ENCODE measurements at places on chromosomes 3 and 15.

DNA sequence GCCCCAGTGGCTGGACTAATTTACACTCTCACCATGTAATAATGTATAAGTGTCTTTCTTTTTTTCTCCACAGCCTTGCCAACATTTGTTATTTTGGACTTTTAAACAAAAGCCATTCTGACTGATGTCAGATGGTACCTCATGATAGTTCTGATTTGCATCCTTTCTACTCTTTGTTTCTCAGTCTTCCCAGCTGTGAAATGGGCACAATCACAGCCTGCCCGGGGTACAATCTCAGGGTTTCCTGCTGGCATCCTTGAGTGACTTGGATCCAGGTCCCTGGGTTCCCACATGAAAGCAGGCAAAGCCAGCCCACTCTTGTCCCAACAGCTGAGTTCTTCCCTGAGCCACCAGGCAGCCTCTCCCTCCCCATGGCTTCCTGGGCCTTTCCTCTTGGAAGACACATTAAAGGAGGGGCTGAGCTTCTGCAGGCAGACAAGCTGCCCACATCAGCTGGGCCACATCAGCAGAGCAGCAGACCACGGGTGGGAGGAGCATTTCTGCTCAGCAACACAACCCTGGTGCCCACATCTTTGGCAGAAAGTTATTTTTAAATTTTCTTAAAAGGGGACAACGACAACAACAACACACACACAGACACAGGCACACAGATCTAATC, 82.0 kb downstream of the MYLK start:
- no peak for ATAC-seq

DNA sequence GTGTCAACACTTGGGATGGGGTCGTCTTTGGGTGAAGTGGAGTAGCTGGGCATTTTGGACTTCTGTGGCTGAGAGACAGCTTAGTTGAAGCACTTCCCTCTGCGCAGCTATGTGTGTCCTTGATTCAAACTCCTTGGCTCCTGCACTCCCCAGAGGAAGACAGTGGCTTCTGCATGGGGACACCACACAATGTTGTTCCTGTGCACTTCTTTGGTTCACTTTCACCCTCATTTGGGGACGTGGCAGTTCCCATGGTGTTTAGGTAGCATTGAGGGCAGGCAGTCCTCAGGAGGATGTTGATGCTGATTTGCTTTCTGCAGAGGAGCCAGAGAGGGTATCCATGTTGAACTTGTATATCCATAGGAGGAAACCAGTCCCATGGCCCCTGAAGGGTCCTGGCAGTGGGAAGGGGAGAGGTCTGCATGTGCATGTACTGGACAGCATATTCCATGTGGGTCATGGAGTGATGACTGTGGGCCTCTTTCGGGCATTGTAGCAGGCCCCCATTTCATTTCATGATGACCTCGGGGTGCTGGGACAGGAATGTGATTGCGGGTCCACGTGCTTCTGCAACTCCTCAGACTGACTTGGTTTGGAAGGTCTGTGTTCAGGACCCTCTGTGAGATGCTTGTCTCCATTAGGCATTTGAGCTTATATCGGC, 135.4 kb downstream of the SNRPN start:
- no peak for ATAC-seq

DNA sequence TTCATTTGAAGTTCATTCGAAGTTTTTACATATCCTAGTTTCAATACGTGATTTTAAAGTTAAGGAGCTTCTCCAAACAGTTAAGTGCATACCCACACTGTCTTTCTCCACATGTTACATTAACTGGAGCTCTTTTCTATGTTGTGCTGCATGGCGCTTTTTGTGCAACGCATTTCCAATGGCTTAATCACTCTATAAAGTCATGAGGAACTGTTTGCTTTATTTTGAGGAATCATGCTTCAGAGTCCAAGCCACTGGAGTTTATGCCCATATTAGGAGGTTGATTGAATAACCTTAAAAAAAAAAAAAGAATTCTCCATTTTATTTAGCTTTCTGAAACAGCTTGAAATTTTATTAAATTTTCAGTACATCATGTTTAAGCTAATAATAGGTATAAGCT, 109.4 kb upstream of the MBNL1 start:
- ATAC-seq = no peak

GRCh38 chr15:51883271-51883837, 53.9 kb downstream of the TMOD3 start:
- ATAC-seq = no peak

GRCh38 chr3:127182431-127182830, 10.5 kb upstream of the PRR23E start:
- peak; percentile 11 for ATAC-seq

DNA sequence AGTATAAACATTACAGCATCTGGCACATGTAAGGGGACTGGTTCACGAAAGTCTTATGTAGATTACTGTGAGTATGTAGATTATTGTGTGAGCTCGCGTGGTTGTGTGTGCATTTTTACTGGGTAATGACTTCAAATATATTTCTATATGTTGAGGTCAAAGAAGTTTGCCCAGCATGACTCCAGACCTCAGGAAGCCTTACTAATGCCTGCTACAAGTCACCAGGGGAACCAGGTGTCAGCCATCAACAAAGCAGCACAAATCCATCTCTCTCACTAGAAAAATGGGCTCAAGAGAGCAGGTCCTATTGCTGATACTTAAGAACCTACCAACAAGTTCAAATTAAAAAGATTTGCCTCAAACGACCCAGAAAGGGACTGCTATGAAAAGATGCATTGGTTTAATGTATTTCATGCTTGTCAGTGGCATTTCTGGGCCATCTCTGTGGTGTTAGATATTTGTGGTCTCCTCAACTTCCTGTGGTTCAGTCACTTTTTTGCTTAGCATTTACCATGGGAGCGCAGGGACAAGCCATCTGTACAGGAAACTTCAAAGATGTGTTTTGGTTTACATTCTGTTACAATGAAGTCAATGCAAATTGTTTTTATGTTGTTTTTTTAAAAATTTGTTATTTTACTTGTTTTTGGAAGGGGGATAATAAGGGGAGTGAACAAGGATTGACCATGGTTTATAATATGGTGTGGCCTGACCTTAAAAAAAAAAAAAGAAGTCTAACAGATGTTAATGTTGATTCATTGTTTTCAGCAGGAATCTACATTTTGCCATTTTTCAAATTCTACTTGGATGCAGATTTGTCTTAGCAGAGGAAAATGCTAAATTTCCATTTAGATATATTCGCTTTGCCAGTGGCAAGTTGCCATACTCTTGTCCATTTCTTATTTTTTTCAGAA, 172.1 kb upstream of the ADAMTS9 start:
- no peak for ATAC-seq

DNA sequence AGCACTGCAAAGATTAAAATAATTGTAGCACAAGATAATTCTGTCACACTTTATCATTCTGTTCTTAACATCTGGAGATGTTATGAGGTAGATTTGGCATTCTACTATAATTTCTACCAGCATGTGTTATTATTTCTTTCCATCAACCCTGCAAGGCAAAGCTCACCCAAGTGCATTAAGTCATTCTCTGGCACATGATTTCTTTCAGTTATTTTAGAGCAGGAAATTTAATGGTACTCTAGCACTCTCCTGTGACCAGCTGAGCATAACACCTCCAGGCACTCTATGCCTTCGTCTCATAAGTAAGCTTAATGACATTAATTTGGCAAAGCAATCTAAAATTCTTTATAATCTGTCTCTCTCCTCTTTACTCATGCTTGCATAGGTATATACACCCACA, 300.2 kb upstream of the GPR149 start:
- no peak for ATAC-seq

DNA sequence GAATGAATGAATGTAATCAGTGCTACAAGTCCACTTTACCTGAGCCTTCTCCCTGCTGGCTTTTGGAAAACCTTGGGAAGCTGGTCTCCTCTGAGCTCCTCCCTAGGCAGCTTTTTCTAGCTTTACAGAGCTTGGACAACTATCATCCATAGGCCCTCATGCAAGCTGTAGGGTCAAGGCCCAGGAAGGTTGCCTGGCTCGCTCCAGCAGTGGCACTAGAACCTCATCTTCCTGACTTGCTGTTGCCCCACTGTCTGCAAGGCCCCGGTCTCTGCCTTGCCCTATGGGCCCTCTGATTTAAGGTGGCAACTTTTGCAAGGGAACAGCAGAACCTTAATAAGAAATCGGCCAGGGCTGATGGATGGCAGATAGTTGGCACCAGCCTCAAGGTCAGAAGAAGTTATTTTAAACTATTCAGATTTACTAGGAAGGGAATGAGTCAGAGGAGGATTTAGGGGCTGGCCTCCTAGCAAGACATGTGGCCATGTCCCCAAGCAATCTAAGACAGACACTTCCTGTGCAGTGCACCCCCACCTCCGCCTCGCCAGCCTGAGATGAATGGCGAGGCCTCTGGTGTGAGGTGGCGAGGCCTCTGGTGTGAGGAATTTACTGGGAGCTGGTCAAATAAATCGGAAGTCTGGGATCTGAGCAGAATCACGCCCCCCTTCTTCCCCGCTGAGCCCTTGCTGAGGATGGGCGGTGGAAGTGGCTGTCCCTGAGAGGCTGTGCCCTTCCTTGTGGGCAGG, 180.8 kb downstream of the MEGF11 start:
- no peak for ATAC-seq

- ATAC-seq = no peak
These were observed 59.2 kb upstream of the LRRN1 start for GRCh38 chr3:3740061-3740460.

GRCh38 chr15:81282911-81283310, 41.0 kb downstream of the STARD5 start:
- ATAC-seq = no peak

DNA sequence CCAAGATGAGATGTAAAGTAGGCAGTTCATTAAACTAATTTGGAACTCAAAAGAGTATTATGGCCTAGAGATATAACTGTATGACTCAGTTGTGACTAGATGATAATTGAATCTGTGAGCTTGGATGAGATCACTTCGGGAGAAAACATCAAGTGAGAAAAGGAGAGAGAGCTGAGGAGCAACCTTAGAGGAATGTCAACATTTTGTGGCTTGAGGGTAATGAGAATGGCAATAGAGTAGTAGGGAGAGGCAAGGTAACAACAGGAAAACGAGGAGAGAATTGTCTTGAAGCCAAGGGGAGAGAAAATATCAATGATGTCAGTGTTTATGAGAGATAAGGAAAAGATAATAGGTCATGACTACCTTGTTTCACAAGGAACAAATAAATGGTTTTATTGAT, 580.2 kb downstream of the NLGN1 start:
- no peak for ATAC-seq

DNA sequence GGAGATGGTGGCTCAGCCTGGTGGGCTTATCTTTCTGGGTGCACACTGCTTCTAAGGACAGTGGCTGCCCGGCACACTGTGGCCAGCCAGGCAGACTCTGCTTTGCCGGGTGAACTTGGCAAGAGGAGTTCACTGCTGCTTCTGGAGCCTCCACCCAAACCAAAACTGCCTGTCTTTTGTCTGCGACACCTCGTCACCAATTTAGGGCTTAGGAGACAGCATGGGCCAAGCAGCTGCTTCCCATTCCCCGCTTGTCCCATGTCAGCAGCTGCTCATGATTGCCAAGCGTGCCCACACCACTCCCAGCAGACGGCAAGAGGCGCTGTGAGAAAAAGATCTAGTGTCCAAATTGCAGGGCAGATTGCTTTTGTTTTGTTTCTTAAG, 57.3 kb downstream of the LSM3 start:
- ATAC-seq = no peak

GRCh38 chr3:152828075-152828840, 6.7 kb upstream of the P2RY1 start:
- peak; percentile 39 for ATAC-seq

DNA sequence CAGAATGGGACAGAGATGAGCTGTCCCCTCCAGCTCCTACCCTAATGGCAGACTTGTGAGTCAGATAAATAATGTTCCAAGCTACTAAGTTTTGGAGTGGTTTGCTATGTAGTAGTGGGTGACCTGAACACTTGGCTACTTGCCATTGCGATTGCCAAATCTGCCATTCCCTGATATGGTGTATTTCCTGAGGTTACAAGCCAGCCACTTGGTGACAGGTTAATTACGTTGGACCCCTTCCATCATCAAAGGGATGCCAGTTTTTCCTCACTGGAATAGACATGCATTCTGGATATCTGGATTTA, 33.6 kb downstream of the MORF4L1 start:
- ATAC-seq = no peak

GRCh38 chr3:151800431-151800830, 13.5 kb upstream of the AADAC start:
- no peak for ATAC-seq

DNA sequence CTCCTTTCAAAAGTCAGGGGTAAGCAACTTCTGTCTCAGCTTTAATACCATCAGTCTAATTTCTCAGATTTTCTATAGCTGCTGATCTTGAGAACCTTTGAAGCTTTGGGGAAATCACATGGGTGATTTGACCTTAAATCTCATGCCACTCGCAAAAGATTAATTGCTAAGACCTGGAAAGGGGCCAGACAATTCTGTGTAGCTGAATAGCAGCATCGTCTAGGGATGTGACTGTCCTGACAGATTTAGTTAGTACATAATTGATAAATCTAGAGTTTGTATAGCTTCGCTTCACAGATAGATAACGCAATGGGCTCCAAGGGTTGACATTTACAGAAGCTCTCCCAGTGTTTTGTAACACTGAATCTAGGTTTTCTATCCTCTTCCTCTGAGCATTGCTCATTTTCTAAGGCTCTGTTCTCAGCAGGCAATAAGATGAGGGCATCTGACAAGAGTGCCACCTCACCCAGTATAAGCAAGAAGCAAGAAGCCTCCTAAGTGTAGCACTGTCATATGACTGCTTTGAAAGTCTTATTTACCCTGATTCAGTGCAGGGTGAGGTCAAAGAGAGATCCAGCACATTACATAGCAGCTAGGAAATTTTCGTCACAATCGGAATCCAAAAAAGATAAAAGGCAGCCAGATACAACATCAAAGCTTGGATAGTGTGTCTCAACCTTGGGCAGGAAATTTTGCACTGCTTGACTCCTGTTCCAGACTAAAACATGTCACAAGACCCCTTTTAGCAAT, 47.7 kb upstream of the DUT start:
- ATAC-seq = no peak

GRCh38 chr15:68585574-68586273, 6.9 kb downstream of the CORO2B start:
- ATAC-seq = no peak

- ATAC-seq = no peak
These were observed 83.1 kb downstream of the LMLN start for GRCh38 chr3:198043119-198043518.

DNA sequence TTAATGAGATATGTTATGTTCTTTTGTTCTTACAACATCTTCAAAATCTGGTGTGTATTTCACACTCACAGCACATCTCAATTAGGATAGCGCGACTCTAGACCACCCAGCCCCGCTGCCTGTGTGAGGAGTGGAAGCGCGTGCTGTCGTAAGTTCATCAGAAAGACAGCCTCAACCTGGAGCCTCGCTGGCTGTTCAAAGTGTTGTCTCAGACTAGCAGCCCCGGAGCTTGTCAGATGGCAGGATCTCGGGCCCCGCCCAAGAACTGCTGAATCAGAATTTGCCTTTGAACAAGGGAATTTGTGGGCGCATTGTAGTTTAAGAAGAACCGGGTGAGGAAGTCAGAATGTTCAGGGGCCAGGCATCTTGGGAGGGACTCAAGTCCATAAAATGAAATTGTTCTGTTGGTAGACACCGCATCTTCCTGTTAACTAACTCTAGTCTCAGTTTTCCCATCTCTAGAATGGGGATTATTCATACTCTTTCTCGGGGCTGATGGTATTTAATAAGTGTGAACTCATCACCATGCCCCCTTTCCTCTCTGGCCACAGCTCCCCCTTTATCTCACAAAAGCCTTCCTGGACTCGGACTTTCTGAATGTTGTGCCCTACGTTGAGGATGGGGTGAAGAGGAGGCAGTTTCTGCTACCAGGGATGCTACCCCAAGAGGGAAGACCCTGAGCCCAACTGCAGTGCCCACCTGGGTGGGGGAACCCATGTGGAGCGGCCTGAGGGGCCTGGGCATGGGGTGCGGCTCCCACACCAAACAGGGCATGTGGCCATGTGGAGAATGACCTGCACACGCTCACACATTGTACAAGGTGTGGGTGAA, 40.4 kb downstream of the BHLHE40 start:
- peak; percentile 25 for ATAC-seq

All from esophagus mucosa (tissue), 1 donor.